Activated naive CD8-positive, alpha-beta T cell treated with anti-CD3 and anti-CD28 coated beads, Interleukin-2, amount 10 ng/mL, durations not matched to agents 7 days and 5 days (primary cell): ENCODE measurements at places on chromosomes 5 and 9. TPM values are rescaled to one million over a fixed set of nuclear protein-coding genes. Genes with fewer than 3 reads are reported as not detected.

DNA sequence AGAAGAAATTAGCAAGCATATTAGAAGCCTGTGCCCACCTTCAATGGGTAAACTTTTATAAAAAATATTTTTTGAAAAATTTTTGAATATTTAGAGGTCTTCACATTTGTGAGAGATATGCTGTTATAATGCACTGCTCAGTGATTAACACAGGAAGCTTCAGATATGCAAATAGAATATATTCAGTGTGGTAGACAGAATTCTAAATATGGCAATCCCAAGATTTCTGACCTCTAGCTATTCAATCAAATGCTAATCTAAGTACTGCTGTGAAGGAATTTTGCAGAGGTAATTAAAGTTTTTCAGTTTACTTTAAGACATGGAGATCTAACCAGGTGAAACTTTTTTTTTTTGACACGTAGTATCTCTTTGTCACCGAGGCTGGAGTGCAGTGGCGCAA is 103.5 kb downstream of the ADAMTS19 start:
- no peaks in the 10 kb centered on the region for H3K36me3 ChIP-seq
- DNase-seq = no peak
- no peak overlapping the region for H3K27ac ChIP-seq

DNA sequence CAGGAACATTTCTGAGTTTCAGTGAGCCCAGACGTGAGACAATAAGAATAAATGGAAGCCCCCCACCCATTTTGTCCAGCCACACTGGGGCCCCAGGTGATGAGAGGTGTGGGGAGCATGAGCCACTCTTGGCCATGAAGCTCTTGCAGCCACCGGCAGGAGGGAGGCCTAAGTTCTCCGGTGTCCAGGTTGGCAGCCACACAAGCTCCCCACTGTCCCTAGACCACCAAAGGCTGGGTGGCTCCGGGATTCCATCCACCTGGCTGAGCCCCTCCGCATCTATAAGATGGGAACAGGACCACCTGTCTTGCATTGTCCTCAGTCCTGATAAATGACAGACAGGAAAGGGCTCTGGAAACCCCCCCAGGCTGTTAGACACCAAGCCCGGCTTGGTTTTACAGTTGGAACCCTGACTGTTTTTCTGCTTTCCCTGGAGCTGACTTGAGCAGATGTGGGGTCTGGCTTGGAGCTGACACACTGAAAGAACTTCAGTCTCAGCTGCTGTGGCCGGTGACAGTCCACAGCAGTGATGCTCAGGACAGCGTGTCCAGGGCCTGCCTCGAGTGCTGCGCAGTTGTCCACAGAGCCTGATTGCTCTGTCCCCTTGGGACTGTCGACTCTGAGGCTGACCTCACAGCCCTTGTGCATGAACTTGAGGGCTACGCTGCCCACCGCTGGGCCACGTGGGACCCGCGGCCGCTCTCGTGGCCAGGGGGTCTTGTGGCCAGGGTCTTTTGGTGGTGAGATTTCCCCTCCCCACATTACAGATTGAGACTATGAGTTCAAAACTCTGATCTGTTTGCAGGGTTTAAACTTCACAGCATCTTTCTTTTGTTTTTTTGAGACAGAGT is 74.8 kb downstream of the PSMB7 start:
- no peaks in the 10 kb centered on the region for H3K27me3 ChIP-seq
- no peak for DNase-seq
- H3K27ac ChIP-seq = no peak overlapping the region
- H3K36me3 ChIP-seq = no peaks in the 10 kb centered on the region
- H3K4me1 ChIP-seq = no peaks in the 10 kb centered on the region

DNA sequence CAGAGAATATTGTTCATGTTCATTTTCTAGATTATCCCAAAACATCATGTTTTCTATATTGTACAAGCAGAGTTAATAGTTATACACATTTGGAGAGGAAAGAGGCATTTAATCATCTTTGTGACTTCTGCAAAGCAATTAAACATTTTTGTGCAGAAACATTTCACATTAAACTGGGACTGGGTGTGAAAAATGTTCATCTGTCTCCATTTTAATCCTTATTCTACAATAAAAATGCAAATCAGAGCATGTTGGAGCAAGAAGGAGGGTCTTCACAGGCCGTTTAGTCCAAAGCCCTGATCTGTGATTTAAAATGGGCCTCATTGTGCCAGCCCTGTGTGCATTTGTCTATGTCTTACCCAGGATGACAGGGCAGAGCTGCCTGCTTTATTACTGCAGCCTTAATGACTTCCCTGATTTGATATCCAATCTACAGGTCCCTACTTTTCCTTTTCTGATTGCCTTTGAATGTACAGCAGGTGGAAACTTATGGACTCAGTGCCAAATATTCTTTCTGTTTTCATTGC is 183.5 kb downstream of the CAVIN4 start:
- H3K27me3 ChIP-seq = no peaks in the 10 kb centered on the region
- H3K4me1 ChIP-seq = no peaks in the 10 kb centered on the region
- no peak for DNase-seq
- H3K36me3 ChIP-seq = no peaks in the 10 kb centered on the region
- H3K27ac ChIP-seq = no peak overlapping the region
- H3K4me3 ChIP-seq = no peak overlapping the region

DNA sequence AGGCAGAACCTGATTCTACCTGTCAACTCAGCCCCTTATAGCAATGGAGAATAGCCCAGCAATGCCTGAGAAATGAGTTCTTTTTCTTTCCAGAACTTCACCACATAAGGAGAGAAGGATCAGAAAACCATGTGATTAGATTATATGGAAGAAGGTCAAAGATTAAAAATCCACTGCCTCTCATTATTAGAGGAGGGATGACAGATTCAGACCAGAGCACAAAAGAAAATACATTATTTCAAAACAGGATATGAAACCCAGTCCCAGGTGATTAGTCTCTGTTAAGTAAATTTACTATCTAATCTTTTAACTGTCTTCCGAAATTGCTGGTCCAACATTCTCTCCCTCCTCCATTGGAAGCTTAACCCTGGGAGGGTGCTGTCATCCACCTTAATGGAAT is 322.4 kb downstream of the SLIT3 start:
- H3K27me3 ChIP-seq = peaks cover 18% of the 10 kb centered on the region
- no peak for DNase-seq
- no peak overlapping the region for H3K27ac ChIP-seq

DNA sequence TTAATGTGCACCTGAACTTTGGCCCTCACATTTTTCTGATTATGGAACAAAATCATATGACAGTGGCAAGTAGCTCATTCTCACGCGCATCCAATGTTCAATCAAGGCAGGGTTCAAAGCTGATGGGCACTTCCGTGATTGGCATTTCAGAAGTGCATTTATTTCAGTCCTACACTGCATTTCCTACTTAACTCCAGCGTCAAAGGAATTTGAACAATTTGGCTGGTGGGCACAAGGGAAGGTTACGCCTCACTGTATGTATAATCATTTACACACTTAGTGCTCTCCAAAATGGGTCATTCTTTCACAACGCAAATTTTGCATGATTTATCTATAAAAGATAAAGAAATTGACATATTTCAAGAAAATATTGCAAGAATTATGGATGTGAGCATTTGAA is 167.9 kb upstream of the VLDLR start:
- no peak overlapping the region for H3K27ac ChIP-seq
- peaks cover 3% of the 10 kb centered on the region for H3K27me3 ChIP-seq
- no peaks in the 10 kb centered on the region for H3K4me1 ChIP-seq
- no peaks in the 10 kb centered on the region for H3K36me3 ChIP-seq

DNA sequence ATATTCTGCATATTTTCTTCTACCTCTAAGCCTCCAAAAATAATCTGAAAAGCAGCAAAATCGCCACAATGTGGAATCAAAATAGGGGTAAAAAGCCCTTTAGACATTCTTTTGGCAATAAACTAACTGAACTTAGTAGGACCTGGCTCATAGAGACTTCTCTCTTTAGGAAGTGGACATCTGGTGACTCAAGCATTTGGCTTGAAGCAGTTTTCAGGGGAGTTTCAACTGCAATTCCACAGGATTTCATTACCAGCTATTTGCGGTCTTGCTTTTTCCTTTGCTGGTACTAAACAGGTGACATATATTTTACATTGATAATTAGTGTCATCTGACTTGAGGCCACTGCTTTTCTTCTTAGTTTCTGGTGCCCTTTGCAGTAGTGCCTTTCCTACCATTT is 173.2 kb upstream of the FBN2 start:
- no peak for DNase-seq
- no peak overlapping the region for H3K4me3 ChIP-seq
- H3K4me1 ChIP-seq = no peaks in the 10 kb centered on the region
- H3K27me3 ChIP-seq = no peaks in the 10 kb centered on the region

GRCh38 chr5:14292766-14293658 is 149.9 kb downstream of the TRIO start:
- H3K36me3 ChIP-seq = no peaks in the 10 kb centered on the region
- no peaks in the 10 kb centered on the region for H3K4me1 ChIP-seq
- H3K4me3 ChIP-seq = no peak overlapping the region
- no peak overlapping the region for H3K27ac ChIP-seq
- H3K27me3 ChIP-seq = peaks cover 6% of the 10 kb centered on the region
- no peak for DNase-seq

GRCh38 chr9:87535817-87536539 is 38.3 kb downstream of the DAPK1 start:
- no peak overlapping the region for H3K4me3 ChIP-seq
- H3K27me3 ChIP-seq = no peaks in the 10 kb centered on the region
- peaks cover 4% of the 10 kb centered on the region for H3K4me1 ChIP-seq
- no peaks in the 10 kb centered on the region for H3K36me3 ChIP-seq

DNA sequence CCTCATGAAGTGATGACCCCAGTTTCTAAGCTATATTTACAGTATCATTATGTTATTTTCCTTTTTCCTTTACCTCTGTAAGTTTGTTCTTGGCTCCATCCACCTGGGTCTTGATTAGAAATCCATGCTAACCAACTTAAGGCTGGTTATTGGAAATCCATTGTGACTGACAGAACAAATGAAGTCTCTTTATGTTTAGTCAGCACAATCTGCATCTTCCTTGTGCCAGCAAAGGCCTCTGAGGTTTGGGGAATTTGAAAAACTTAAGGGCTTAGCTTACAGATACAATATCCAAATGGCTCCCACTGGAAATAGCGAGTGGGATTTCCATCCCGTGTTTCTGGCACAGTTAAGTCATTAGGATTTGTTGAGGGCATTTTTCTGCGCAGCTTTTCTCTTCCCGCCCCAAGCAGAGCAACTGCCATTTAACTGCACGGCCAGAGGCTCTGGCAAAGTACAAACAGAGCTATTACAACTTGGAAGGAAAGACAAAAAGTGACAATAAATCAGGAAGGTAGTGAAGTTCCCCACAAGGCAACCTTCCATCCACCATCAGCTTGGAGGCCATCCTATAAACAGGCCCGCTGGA is 64.2 kb downstream of the DCP2 start:
- no peaks in the 10 kb centered on the region for H3K27me3 ChIP-seq
- DNase-seq = no peak
- H3K4me1 ChIP-seq = peaks cover 3% of the 10 kb centered on the region
- H3K27ac ChIP-seq = no peak overlapping the region

- H3K27me3 ChIP-seq = no peaks in the 10 kb centered on the region
- peaks cover 30% of the 10 kb centered on the region for H3K4me1 ChIP-seq
- H3K4me3 ChIP-seq = no peak overlapping the region
- no peak overlapping the region for H3K27ac ChIP-seq
These were observed 45.8 kb upstream of the RNF38 start for GRCh38 chr9:36445800-36446361.

GRCh38 chr9:115945009-115945431 is 208.6 kb upstream of the PAPPA start:
- no peaks in the 10 kb centered on the region for H3K4me1 ChIP-seq
- no peaks in the 10 kb centered on the region for H3K36me3 ChIP-seq

DNA sequence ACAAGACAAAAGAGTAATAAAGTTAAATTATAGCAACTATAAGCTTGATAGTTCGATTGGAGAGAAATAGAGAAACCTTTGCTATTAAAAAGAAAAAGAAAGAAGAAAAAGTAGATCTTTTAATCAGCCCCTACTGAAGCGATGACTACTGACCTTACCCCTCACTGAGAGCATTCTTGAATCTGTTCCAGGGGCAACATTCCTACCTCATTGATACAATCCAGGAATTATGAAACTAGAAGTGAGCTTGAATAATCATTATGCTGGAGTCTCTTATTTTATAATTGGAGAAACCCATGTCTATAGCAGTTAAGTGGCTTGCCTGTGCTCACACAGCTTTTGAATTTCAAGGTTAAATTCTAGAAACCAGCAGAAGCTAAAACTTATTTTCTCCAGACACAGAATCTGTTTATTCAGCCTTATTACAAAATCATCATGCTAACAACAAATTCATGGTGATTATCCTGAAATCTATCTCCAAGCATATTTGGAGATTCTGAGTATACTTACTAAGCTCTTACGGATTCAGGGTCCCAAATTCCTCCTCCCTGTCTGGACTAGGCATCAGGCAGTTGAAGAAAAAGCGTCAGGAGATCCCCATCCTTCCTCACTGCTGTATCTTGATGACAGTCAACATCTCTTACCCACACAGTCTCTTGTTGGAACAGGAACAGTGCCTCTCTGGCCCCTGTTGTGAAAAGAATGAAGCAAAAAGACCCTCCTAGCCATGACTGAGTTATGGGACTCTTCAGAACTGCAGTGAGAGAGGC is 547.6 kb upstream of the WWC1 start:
- no peak overlapping the region for H3K27ac ChIP-seq
- H3K36me3 ChIP-seq = no peaks in the 10 kb centered on the region
- no peak for DNase-seq
- H3K4me3 ChIP-seq = no peak overlapping the region
- H3K4me1 ChIP-seq = no peaks in the 10 kb centered on the region
- H3K27me3 ChIP-seq = no peaks in the 10 kb centered on the region

- H3K27me3 ChIP-seq = no peaks in the 10 kb centered on the region
- no peak for DNase-seq
- H3K27ac ChIP-seq = no peak overlapping the region
- H3K4me3 ChIP-seq = no peak overlapping the region
These were observed 187.6 kb downstream of the CETN3 start for GRCh38 chr5:90221951-90222350.

GRCh38 chr5:69105996-69106906 is 12.4 kb downstream of the SLC30A5 start:
- peaks cover 38% of the 10 kb centered on the region for H3K36me3 ChIP-seq
- H3K27ac ChIP-seq = no peak overlapping the region
- no peak overlapping the region for H3K4me3 ChIP-seq
- peaks cover 2% of the 10 kb centered on the region for H3K4me1 ChIP-seq

GRCh38 chr5:150570333-150570732 is 62.4 kb downstream of the NDST1 start:
- DNase-seq = no peak
- no peak overlapping the region for H3K27ac ChIP-seq
- peaks cover 10% of the 10 kb centered on the region for H3K27me3 ChIP-seq
- no peaks in the 10 kb centered on the region for H3K4me1 ChIP-seq
- H3K4me3 ChIP-seq = no peak overlapping the region
- H3K36me3 ChIP-seq = no peaks in the 10 kb centered on the region

Gene SGCD
- 0.30 TPM for total RNA-seq

Gene DEPDC1B
- 30.0 TPM for total RNA-seq

Gene DTWD2
- 2.6 TPM for total RNA-seq

Gene CD14
- total RNA-seq = 4.1 TPM

Gene DRD1
- not detected for total RNA-seq

Gene N4BP3
- total RNA-seq = 5.3 TPM

Gene CNOT6
- 37.5 TPM for total RNA-seq

Gene THBS4
- 0.57 TPM for total RNA-seq

Gene PCA3
- not detected for total RNA-seq

Gene FRRS1L
- not detected for total RNA-seq
